Cortex of kidney (tissue), 1 donor: ENCODE measurements at places on chromosomes 4 and X.

DNA sequence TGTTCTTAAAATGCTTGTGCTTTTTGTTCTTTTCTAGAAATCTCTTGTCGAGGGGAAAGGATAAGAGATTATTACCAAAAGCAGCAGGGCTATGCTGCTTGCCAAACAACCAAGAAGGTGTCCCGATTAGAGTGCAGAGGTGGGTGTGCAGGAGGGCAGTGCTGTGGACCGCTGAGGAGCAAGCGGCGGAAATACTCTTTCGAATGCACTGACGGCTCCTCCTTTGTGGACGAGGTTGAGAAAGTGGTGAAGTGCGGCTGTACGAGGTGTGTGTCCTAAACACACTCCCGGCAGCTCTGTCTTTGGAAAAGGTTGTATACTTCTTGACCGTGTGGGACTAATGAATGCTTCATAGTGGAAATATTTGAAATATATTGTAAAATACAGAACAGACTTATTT lies 81.5 kb upstream of the PACRGL start:
- DNase-seq = no peak

- DNase-seq = no peak
Measured at GRCh38 chr4:176262243-176262642, 6.8 kb downstream of the ASB5 start.

DNA sequence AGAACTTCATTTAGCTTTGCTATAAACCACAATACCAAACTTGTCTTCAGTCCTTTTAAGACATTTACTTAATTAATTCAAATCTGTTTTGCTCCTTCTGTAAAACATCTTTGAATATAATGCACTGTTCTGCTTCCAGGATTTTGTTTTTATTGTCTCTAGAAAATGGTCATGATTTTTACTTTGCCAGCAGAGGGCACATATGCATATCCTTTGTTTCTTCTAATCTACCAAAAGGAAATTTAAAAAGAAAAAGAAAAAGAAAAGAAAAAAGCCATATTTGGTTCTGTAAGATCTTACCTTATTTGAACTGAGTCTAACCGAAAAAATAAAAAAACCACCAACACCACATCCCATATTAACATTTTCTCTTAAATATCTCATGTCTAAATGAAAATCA lies 101.9 kb upstream of the CCSER1 start:
- no peak for DNase-seq

DNA sequence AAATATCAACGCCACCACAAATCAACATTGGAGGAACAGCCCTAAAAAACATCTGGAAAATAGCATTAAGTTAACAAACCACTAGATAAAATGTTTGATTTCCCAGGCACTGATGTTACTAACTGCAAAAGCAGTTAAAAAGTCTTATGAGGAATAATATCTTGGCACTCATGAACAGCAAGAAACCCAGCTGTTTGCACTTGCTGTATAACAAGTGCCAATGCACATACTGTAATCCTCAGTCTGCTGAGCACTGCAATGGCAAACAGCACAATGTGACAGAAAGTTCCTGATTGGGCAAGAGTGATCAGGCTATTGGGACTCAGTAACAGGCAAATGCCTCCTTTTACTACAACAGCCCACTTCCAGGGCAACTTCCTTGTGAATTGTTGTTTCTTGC lies 20.8 kb upstream of the SEC24B start:
- no peak for DNase-seq

- no peak for DNase-seq
Measured at GRCh38 chr4:150647008-150647407, 65.1 kb downstream of the MAB21L2 start.

DNA sequence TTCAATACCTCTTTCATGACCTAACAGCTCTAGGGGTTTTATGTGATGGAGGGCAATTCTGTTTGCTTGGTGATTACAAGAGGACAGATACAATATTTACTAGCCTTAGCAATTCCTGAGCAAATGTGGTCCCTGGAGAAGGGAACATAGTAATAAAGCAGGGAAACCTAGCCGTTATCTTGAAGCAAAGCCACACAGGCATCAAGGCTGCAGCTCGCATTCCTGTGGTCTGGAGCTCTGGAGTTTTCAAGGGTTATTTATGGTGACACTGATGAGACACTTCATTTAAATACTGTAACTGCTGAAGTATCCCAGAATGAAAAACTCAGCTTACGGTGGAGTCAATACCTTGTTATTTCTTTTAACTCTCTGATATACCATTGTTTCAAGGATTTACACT lies 66.8 kb downstream of the AFF2 start:
- no peak for DNase-seq
